ENCODE measurements at places on chromosomes 6 and 20. TPM values are rescaled to one million over a fixed set of nuclear protein-coding genes. Genes with fewer than 3 reads are reported as not detected.
A peak's percentile ranks its signal among the peaks of the same experiment; 100 is the strongest.

- DNase-seq: no peak
Measured at GRCh38 chr6:111845441-111845871, 27.8 kb downstream of the FYN start.

SLC25A27 gene
- 42.2 TPM for total RNA-seq

TBXT gene
- not detected for total RNA-seq

DNA sequence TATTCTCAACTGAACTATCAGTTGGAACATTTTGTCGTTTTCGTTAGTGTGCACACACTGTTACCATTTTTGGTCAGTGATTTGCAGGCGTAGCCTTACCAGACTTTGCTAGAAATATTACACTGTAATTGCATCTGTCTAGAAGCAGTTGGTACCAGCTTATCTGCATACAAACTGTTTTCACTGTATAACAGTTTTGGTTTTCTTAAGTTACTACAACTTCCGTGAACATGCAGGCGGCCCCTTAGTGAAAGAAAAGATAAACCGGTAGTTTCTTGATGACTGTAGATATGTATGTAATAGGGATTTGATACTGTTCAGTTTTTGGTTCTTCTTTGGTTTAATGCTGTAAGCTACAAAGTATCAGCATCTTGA lies 1.3 kb downstream of the DSTN start:
- DNase-seq: no peak

DNA sequence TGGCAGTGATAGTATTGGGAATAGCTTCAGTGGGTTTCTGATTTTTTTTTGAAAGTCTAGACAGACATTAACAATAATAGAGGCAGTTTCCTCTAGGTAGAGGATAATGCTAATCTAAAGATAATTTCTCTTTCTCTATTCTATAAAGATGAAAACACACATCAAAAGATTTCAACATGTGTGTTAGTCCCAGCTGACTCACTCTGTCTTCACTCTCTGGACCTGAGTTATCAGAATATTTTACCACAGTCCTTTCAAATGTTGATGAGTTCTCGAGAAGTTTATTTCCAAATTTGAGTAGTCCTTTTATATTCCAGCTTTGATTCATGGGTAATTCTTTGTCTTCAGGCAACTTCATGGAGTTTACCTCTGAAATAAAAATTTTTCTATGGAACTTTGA lies 17.1 kb downstream of the RPRD1B start:
- no peak for DNase-seq

DNA sequence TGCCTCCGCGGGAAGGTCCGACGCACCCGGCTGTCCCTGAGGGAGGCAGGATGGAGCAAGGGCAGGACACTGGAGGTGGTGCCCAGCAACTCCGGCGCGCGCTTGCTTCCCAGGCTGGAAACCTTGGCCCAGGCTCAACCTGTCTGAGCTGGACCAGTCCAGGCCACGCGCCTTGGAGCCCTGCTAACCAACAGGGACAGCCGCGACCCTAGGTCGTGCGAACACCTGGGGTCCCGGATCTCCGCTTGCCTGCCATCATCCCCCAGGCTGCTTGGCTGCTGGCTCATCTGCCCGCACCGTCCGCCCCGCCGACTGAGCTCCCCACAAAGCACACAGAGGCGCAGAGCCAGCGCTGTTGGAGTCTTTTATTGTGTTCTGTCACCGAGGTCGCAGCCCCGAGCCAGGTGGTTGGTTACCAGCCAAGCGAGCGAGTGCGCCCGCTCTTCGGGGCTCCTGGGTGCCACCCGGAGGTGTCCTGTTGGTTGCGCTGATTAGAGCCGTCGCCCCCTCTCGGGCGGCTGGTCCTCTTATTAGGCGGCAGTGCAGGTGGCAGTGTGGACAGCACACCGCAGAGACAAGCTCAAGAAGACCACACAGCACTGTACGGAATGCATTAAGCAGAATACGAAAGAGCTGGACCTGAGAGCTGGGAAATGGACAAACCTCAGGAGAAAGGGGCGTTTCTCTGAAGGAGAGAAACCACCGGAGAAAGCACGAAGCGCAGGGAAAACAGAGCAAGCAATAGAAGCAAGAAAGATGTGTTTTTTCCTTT lies 3.8 kb downstream of the COL12A1 start:
- DNase-seq: peak; percentile 33

GRCh38 chr20:4050203-4050980 lies 35.0 kb upstream of the RNF24 start:
- DNase-seq: no peak

DNA sequence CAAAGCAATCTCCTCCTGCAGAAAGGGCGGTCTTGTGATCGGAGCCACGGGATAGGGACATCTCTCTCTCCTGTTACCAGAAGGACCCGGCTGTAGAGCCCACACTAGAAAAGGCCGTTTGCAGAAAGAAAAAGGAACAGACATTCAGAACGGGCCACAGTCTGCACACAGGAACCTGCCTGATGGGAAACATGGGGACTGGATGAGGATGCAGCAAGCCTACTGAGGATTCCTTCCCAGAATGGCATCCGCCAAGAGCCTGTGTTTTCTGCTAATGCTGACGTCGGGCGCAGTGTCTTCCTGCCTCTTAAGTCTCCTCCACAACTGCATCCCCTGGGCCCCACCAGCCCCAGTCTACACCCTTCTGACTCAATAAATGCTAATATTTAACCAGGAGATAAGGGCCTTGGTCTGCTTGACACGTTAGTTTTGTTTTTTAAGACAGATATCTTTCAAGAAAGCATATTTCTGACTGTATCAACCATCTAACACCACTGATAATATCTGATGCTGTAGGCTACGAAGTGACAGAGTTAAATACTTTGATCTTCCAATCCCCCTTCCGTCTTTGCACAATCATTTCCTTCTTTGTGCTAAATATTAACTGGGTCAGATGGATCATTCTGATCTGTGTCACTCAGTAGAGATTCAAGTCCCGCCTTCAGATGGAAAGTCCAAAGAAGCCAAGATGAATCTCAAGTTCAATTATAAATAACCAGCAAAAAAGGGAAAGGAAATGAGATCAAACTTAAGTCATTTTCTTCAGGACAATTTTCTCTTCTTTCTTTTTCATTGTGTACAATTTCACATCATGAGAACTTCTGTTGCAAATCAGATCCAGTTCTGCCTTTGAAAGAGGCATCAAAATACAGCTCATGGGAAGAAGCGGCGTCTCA lies 20.7 kb downstream of the FAM50B start:
- no peak for DNase-seq

GRCh38 chr20:37020636-37021035 lies 69.1 kb upstream of the SAMHD1 start:
- DNase-seq: no peak

DNA sequence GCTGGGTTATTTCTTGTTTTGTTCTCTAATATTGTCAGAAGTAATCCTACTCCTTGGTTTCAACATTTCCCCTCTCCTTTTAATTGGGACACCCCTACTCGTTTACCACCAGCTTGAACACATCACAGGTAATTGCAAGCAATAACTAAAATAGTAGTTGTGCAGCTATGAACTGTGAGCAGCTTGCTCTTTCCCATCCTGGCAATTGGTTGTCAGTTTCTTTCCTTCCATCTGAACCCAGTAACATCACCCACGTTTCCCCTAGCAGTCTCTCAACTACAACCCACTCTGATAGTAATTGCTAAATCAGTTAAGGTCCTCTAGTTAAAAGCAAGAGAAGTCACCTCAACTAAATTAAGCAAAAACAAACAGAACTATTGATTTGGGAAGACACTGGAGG lies 47.6 kb upstream of the GNRH2 start:
- no peak for DNase-seq

- no peak for DNase-seq
Measured at GRCh38 chr6:52360028-52360427, 1.9 kb upstream of the PAQR8 start.

DNA sequence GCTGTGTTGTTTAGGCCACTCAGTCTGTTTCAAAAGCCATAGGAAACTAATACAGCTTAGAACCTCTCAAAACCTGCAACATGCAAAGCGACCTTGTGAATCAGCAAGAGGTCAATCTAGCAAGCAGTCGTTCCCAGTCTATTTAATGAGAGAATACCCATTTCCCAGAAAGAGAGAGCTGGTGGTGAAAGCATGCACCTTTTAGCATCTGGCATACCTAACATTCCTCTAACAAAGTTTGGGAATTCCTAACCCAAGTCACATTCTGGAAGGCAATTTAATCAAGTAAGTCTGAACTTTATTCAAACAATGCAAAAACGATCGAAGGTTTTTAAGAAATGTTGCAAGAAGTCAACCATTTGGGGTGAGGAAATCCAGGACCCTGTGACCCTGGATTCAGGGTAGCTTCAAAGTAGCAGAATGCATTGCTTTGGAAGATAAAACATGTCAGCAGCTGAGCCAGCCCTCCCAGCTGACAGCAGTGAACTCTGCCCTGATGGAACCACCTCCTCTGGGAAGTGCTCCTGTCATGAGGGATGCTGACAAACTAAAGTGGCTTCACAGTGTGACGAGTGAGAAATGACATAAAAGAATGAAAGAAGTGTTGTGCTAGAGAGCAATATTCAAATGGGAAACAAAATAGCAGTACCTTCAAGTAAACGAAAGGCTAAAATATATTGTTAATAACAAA lies 104.8 kb downstream of the GMDS start:
- no peak for DNase-seq

GRCh38 chr6:49264909-49265308 lies 198.1 kb downstream of the MMUT start:
- no peak for DNase-seq

- no peak for DNase-seq
Measured at GRCh38 chr6:149545258-149545753, 537 bp downstream of the PPIL4 start.

GRIK2 gene
- 5.4 TPM for total RNA-seq

- DNase-seq: no peak
Measured at GRCh38 chr6:170441316-170441715, 111.8 kb downstream of the PSMB1 start.

GRCh38 chr6:84511929-84512328 lies 252.5 kb downstream of the TBX18 start:
- no peak for DNase-seq

GRCh38 chr20:51272401-51272800 lies 249.5 kb upstream of the KCNG1 start:
- DNase-seq: no peak

DNA sequence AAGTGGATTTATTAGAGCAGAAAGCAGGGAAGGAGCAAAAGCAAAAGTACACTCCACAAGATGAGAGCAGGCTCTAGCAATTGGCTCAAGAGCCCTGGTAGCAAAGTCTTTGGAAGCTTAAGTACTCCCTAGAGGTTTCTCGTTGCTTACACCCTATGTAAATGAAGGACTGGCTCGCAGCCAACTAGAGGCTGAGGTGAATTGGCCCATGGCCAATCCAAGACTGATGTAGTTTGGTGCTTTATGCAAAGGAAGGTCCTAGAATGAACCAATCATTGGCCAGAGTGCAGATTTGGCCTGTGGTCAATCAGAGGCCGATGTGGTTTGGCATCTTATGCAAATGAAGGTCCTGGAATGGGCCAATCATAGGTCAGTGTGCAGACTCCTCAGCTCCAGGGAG lies 191.3 kb upstream of the ARID1B start:
- DNase-seq: no peak

DNA sequence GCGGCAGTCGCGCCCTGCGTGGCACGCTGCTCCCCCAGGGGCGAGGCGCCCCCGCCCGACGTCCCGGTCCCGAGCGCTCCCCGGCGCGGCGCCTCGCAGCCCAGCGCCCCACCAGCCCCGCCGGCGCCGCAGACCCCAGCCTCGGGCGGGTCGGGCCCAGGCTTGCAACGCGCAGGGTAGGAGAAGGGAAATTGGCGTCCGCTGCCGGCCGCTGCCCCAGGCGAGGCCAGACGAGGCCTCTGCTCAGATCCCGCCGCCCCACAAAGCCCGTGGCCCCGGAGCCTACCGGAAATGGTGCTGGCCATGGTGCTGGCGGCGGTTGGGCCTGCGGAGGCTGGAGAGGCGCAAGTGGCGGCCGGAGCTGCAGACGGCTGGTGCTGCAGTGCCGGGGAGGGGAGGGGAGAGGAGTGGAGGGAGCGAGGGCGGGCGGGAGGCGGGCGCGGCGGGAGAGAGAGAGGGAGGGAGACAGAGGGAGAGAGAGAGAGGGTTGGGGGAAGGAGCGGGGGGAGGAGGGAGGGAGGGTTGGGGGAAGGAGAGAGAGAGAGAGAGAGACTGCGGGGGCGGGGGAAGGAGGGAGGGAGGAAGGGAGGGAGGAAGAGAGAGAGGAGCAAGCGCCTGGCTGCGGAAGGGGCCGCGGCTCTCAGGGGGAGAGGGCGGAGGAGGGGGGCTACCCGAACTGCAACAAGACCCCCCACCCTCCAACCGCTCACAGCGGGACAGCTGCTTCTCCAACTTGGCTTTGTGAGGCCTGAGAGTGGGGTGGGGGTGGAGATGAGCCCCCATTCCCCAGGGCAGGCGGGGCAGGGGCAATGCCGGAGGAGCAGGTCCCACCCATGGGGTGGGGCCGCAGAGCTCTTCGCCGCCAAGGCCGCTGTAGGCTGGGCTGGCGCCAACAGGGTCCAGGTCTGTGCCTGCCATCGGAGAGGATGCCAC lies at the start of gene STMN3:
TSS of gene STMN3 (minus strand) at position 384 of the 933 bp plus-strand sequence. CDS start at position 305, 79 bp downstream.
- peak; percentile 78 for DNase-seq

PGK2 gene
- not detected for total RNA-seq

DNA sequence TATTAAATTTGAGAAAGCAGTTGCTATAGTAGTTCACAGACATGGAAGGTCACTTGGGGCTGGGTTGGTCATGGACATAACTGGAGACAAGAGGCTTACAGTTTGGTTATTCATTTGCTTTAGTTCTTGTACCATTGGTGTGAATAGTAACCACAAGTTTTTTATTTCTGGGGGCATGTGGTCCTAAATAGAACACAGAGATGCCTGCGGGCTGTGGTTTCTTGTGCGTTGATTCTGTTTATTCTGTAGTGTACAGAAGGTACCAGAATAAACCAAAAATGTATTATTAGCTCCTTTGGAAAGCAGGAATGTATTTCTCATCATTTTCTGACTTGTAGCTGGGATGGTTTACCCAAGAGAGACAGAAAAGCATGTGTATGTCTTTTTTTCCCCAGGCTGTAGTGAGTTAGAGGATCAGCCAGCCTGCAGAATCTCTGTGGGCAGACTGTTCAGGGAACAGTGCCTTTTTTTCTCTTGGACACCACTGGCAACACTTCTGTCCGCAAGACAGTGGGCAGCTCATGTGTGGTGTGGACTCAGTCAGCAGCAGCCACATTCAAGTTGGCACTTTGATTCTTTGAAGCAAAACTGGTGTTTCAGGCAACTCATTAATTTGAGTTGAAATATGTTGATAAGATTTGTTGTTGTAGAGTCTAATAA lies 122.1 kb downstream of the LRRC1 start:
- DNase-seq: no peak

SMOC2 gene
- total RNA-seq: 139 TPM

GRCh38 chr20:20261159-20261558 lies 106.7 kb upstream of the INSM1 start:
- no peak for DNase-seq

GRCh38 chr6:124943658-124944057 lies 18.6 kb upstream of the RNF217 start:
- DNase-seq: no peak

- no peak for DNase-seq
Measured at GRCh38 chr6:82555801-82556200, 192.2 kb downstream of the TPBG start.

All from tibial nerve (tissue), 4 donors.